Caco-2 (cell line): ENCODE measurements at places on chromosomes 5 and 9.

DNA sequence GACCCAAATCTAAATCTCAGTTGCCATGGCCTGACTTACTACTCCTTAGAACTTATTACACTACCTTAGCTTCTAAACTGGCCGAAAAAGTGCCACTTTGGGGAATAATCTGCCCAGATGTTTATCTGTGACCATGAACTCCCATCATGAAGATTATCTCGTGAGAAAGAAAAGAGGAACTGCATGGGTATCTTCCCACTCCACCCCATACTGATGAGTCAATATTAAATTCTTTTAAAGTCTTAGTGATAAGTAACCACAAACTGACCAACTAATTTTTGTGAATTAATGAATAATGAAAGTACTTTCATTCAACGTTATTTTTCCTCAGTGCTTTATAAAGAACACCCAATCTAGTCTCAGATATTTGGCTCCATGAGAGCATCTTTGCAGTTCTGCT, 493.5 kb downstream of the EBF1 start:
- DNase-seq = no peak

DNA sequence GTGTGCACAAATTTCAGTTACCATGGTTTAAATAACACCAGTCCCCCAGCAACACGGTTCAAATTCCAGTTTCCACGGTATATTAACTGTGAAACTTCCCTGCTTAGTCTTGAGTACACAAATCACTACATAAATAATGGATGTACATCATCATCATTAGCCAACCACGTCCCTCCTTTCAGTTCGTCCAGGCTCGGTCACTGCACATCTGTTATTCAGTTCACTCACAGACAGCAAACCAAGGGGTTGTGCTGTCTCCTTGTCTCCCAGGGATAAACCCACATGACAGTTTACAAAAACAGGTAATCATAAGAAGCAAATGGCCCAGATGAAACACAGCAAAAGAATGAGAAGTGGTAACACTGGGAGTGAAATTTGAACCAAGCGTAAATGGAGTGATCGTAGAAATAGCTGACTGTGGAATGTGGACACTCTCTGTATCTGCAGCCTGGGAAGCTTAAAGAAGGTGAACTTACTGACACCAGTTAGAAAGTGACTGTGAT, 61.0 kb upstream of the RAD23B start:
- peak; percentile 28 for DNase-seq

DNA sequence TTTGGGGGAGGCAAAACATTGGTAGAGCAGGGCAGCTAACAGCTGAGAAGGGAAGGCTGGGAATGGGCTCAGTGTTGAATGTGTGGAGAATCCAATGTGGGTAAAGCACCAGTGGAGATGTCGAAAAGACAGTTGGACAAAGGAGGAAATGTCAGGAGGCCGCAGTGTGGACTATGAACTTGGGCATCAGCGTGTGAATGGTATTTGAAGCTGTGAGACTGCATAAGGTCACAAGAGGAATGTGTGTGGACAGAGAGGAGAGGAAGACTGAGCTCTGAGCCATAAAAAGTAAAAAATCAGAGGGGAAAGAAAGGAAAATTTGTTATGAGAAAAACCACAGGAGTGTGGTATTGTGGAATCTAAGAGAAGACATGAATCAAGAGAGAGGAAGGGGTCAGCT, 99.4 kb upstream of the ADAMTS16 start:
- no peak for DNase-seq

DNA sequence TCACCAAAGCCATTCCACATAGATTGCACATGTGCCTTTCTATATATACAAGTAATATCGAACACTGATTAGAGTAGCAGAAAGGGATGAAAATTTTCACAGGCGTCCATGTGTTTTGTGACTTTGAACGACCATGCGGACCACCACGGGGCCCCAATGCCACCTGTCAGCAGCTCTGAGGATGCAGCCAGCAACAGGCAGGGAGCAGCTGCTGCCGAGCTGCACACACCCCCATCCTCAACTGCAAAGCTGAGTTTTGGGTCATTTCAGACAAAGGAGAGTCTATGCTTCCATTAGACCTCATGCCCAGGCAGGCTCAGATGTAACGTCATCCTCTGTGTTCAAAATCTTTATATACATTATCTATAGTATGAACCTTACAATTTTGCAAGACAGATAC, 503.8 kb downstream of the IRX1 start:
- no peak for DNase-seq
